ENCODE measurements at places on chromosomes 3 and 15.

- no peak for DNase-seq
Observed at GRCh38 chr15:101637038-101637437, 15.1 kb downstream of the TM2D3 start.

DNA sequence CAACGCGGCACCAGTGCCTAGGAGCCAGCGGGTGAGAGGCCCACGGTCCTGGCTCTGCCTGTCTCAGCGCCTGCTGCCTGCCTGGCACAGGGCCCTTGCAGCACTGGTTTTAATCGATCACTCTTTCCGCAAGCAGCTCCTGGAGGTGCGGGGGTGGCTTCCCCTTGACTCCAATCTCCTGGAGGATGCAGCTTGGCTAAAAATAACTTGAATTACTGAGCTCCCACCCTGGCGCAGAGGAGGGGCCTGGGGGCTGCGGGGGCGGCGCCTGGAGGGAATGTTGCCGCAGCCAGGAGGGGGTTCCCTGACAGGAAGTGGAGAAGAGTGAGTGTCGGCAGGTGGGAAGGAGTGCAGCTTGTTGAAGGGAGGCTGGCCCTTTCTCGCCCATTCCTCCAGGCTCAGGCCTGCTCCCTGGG, 9.9 kb upstream of the RPL29 start:
- DNase-seq = no peak

DNA sequence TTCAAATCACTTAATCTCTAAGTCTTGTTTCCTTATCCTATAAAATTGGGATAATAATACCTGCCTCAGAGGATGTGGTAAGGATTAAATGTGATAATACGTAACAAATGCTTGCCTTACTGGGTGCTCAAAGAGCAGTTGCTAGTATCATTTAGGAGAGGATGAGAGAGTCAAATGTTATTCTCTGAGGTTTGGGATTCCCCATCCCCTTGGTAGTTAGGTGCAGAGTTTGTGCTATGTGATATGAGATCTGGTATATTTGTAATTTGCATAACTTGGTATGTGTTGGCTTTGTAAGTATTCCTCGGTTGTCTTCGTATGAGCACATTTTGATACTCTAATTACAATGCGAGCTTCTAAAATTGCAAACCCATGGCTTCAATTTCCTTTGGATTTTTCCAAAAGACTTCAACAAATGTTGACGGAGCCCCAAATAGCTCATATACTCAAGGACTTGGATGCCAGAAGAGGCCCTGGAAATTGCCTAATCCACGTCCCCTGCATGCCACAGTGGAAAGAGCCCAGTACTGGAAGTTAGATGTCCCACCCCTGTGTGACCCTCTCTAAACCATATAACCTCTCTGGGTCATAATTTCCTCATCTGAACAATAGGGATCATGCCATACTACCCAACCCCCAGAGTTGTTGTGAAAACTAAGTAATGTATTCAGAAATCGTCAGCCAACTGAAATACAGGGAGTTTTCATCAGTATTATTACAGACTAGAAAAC, 85.0 kb downstream of the FBN1 start:
- no peak for DNase-seq

- DNase-seq = no peak
Observed at GRCh38 chr15:56491110-56491722, 26.3 kb upstream of the MNS1 start.

DNA sequence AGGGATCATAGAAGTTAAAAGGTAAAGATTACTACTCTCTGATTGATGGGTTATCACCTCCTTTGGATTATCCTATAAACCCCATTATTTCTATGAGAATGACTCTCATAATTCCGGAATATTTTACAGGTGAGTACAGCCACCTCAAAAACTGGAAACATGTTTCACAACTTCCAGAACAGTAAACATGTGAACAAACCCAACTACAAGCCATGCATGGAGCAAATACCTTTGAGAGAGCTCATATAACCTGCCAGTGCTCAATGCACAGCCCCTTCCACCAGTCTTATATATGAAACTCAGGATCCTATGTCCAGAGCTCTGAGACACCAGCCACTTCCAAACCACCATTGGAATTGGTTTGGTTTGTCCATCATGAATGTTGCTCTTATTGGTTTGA, 208.0 kb downstream of the MECOM start:
- DNase-seq = no peak

Measured in upper lobe of left lung (tissue), 6 donors.